ENCODE measurements at places on chromosomes 3 and 15.

DNA sequence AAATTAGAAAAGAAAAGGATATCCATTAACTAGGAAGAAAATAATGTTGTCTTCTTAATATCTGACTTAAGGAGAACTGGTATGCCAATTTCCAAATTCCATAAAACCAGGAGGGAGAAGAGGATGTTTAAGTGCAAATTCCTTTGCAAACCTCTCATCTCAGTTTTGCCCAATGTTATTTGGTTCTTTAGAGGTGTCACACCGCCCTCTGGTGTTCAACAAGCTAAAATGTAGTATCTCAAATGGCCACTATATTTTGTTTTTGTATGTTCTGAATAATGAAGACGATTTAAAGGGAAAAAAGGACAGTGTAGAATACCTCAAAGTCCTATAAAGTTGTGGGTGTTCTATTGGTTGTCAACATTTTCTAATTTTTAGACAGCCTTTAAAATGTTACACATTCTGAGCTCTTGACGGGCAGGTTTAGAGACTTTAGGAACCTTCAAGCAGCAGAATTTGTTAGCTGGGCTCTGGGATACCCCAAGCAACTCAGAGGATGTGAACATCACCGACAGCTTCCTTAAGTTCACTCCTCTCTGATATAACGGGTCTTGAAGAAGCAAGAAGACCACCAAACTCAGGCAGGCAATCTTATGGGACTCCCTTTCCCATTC lies 458.3 kb downstream of the MFSD1 start:
- no peak overlapping the region for H3K27ac ChIP-seq
- no peaks in the 10 kb centered on the region for H3K36me3 ChIP-seq
- H3K4me3 ChIP-seq, result no peak overlapping the region

- DNase-seq, result no peak
- no peaks in the 10 kb centered on the region for H3K36me3 ChIP-seq
- no peak overlapping the region for H3K4me3 ChIP-seq
- no peak overlapping the region for H3K27ac ChIP-seq
- no peaks in the 10 kb centered on the region for H3K27me3 ChIP-seq
- H3K4me1 ChIP-seq, result no peaks in the 10 kb centered on the region
Observed at GRCh38 chr3:166685246-166685645, 694.9 kb downstream of the ZBBX start.

GRCh38 chr3:64150623-64151207 lies 74.6 kb downstream of the PRICKLE2 start:
- DNase-seq, result no peak
- no peak overlapping the region for H3K27ac ChIP-seq
- no peak overlapping the region for H3K4me3 ChIP-seq
- no peaks in the 10 kb centered on the region for H3K27me3 ChIP-seq

- DNase-seq, result no peak
- no peak overlapping the region for H3K4me3 ChIP-seq
- no peaks in the 10 kb centered on the region for H3K27me3 ChIP-seq
- no peak overlapping the region for H3K27ac ChIP-seq
- H3K36me3 ChIP-seq, result no peaks in the 10 kb centered on the region
Observed at GRCh38 chr3:61650719-61651410, 89.5 kb downstream of the PTPRG start.

GRCh38 chr3:64209866-64210621 lies 15.2 kb downstream of the PRICKLE2 start:
- no peaks in the 10 kb centered on the region for H3K27me3 ChIP-seq
- H3K36me3 ChIP-seq, result no peaks in the 10 kb centered on the region
- DNase-seq, result peak; percentile 31
- peaks cover 30% of the 10 kb centered on the region for H3K4me1 ChIP-seq
- H3K4me3 ChIP-seq, result no peak overlapping the region

GRCh38 chr15:74171965-74172541 lies 1.5 kb upstream of the ISLR start:
- H3K36me3 ChIP-seq, result no peaks in the 10 kb centered on the region
- H3K4me1 ChIP-seq, result no peaks in the 10 kb centered on the region
- no peak for DNase-seq
- no peak overlapping the region for H3K27ac ChIP-seq
- H3K4me3 ChIP-seq, result no peak overlapping the region
- no peaks in the 10 kb centered on the region for H3K27me3 ChIP-seq

- no peak overlapping the region for H3K4me3 ChIP-seq
- peak; percentile 72 for DNase-seq
- H3K27ac ChIP-seq, result no peak overlapping the region
- H3K36me3 ChIP-seq, result no peaks in the 10 kb centered on the region
Observed at GRCh38 chr15:73851689-73852088, 21.7 kb upstream of the TBC1D21 start.

DNA sequence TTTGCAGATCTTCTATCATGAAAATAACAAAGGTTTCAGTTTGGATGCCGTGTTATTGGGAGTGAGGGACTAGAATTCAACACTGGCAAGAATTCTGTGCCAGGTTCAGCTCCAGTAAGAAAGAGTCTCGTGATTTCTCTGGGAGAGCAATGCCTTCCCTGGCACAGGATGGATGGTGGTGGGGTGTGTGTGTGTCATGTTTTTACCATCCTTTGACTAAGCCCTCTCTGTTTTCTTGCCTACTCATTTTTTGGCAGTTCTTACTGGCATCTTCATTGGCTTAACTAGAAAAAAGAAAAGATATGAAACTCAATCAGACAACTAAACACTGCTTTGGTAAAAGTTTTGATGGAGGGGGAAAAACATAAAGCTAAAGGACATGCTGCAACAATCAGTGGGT lies 86.6 kb downstream of the FMN1 start:
- no peaks in the 10 kb centered on the region for H3K36me3 ChIP-seq
- H3K27ac ChIP-seq, result no peak overlapping the region
- no peak for DNase-seq
- no peak overlapping the region for H3K4me3 ChIP-seq
- no peaks in the 10 kb centered on the region for H3K27me3 ChIP-seq

GRCh38 chr3:126357295-126358037 lies at the start of gene KLF15:
TSS of gene KLF15 (minus strand) at chr3:126357408. CDS start at chr3:126352922, 4,486 bp downstream.
- peak within 1 kb of the TSS; percentile 58 for H3K4me3 ChIP-seq
- H3K27ac ChIP-seq, result no peak within 1 kb of the TSS
- no peaks in the 10 kb centered on the region for H3K36me3 ChIP-seq

- H3K4me3 ChIP-seq, result no peak overlapping the region
- DNase-seq, result no peak
- no peaks in the 10 kb centered on the region for H3K27me3 ChIP-seq
Observed at GRCh38 chr3:179308001-179308400, 14.8 kb upstream of the ZNF639 start.

DNA sequence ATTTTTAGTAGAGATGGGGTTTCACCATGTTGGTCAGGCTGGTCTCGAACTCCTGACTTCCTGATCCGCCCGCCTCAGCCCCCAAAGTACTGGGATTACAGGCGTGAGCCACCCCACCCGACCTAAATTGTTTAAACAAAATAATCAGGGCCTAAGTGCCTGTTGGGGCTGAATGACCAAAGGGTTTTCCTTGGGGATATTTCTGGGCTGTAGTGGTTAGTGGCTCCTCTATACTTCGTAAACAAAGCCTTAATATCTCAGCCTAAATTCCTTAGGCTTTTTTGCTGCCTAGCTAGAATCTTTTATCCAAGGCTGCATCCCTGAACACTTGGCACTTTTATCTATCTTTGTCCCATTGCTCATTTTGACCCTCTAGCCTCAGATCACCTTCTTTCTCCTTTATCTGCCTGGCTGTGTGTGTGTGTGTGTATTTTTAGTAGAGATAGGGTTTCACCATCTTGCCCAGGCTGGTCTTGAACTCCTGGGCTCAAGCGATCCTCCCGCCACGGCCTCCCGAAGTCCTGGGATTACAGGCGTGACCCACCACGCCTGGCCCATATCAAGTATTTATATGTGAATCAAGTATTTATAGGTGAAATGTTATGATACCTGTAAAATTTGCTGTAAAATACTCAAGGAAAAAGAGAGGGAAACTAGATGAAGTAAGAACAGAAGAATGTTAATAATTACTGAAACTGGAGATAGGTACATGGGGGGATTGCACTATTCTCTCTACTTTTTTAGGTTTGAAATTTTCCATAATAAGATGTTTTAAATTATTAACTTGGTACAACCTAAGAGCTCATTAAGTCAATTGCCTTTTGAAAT lies 1.8 kb downstream of the NUSAP1 start:
- H3K4me3 ChIP-seq, result no peak overlapping the region
- no peaks in the 10 kb centered on the region for H3K27me3 ChIP-seq
- DNase-seq, result no peak
- H3K4me1 ChIP-seq, result peaks cover 18% of the 10 kb centered on the region

- no peaks in the 10 kb centered on the region for H3K36me3 ChIP-seq
- H3K4me1 ChIP-seq, result no peaks in the 10 kb centered on the region
- no peak overlapping the region for H3K4me3 ChIP-seq
Observed at GRCh38 chr3:13764161-13764560, 115.7 kb downstream of the WNT7A start.

DNA sequence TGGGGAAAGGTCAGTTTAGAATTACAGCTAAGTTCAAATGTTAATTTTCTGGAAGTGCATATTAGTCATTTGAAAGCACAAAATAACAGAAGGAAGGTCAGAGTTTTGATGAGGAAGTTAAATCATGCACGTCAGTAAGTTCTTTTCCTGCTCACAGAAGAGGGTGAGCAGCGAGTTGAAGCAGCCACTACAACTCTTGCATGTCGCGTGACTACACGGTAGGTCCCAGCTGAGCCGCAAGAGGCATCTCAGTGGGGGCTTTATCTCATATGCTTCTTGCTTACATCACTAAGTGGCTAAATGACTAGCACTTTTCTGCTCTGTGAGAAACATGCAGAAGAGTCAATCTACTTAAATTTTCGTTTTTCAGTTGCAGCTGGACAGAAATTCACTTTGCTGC lies 21.3 kb upstream of the SEC62 start:
- no peaks in the 10 kb centered on the region for H3K27me3 ChIP-seq
- peak overlapping the region; percentile 55 for H3K27ac ChIP-seq
- DNase-seq, result peak; percentile 96

DNA sequence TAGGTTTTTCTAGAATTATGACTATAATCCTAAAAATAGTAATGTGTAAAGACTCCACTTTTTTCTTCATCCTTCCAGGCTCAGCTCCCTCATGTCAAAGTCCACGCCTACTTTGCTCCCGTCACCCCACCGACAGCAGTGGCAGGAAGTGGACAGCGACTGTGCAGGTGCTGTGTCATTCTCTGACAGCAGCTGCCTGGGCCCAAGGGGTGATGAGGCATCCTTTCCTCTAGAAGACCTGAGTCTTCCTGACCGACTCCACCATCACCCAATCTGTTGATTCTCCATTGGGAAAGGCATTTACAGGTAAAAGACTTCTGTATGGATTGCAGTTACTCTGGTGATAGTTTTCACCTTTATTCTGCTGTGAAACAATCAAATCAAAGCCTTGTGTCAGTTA lies 54.8 kb downstream of the UBP1 start:
- peaks cover 17% of the 10 kb centered on the region for H3K36me3 ChIP-seq
- H3K27me3 ChIP-seq, result no peaks in the 10 kb centered on the region
- H3K4me3 ChIP-seq, result no peak overlapping the region
- H3K4me1 ChIP-seq, result peaks cover 6% of the 10 kb centered on the region

Measured in common myeloid progenitor, CD34-positive (primary cell).